ENCODE measurements at places on chromosomes 12 and 14.

DNA sequence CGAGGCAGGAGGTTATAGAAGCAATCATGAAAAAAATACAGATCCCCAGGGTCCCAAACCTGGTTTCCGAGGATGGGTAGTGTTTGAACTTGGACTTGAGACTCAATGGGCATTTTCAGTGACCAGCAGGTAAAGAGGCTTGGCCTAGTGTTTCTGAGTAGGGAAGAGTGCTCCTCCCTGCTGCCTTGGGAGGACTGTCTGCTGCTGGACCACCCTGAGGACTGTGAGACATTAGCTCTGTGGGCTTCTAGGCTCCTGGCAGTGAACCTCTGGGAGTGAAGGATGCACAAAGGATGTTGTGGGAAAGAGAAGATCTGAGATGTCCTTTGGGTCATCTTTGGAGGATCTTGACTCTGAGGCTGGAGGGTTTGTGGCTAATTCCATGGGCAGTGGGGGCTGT lies 30.5 kb downstream of the ANKRD9 start:
- no peak for DNase-seq

DNA sequence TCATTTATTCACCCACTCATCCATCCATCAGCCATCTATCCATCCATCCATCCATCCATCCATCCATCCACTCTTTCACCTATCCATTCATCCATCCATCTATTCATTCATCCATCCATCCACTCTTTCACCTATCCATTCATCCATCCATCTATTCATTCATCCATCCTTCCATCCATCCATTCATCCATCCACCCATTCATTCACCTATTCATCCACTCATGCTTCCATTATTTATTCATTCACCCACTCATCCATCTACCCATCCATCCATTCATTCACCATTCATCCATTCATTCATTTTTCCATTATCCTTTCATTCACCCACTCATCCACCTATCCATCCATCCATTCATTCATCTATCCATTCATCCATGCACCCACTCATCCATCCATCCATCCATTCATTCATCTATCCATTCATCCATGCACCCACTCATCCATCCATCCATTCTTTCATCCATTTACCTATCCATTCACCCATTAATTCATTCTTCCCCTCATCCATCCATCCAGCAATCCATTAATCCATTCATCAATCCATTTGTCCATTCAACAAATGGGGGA lies 360.9 kb downstream of the ADGRD1 start:
- DNase-seq = no peak

GRCh38 chr12:107474639-107475539 lies 210.7 kb upstream of the PWP1 start:
- DNase-seq = no peak

DNA sequence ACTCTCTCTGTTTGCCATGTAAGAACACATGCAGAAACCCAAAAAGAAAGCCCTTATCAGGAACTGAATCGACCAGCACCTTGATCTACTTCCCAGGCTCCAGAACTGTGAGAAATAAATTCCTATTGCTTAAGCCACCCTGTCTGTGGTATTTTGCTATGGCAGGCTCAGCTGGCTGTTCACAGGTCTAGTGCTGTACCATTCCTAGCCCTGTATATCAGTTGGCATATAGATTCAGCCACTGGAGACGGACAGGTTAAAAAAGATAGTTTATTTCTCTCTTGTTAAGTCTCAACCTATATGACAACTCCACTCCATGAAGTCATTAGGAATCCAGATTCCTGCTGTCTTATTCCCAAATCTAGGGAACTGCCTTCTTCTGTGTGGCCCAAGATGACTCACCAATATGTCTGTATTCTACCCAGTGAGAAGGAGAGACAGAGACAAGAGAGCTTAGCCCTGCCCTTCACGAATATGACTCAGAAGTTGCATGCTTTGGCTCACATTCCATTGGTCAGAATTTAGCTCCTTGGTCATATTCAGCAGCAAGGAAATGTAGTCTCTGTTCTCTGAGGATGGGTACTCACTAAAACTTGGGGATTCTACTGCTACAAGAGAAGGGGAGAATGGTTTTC lies 57.0 kb downstream of the PLEKHG7 start:
- no peak for DNase-seq

GRCh38 chr12:48696626-48697025 lies 14.6 kb upstream of the KANSL2 start:
- no peak for DNase-seq

DNA sequence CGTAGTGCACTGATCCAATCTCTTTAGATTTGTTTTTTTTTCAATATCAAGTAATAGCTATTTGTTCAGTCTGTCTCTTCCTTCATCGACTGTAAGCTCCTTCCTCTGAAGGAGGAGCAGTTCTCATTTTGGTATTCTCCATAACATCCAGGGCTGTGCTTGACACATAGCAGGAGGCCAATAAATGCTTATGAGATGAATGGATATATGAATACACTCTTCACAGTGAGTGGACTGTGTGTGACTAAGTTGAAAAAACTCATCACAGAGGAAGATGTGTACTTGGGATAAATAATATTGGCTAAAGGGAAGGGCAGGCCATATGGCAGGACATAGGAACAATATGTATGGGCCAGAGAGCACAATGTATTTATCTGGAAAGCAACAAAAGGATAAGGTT lies 205.3 kb upstream of the PRICKLE1 start:
- no peak for DNase-seq

- no peak for DNase-seq
These were observed 16.4 kb downstream of the NAV3 start for GRCh38 chr12:77847060-77847541.

DNA sequence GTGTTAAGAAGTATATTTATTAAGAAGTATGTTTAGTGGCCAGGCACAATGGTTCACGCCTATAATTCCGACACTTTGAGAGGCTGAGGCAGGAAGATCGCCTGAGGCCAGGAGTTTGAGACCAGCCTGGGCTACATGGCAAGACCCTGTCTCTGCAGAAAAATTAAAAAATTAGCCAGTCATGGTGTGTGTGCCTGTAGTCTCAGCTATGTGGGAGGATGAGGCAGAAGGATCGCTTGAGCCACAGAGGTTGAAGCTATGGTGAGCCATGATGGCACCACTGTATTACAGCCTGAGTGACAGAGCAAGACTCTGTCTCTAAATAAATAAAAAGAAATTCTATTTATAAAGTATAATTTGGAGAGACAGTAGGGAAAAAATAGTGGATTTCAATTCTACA lies 20.3 kb downstream of the R3HDM2 start:
- DNase-seq = no peak
